ENCODE measurements at places on chromosomes 6 and 20.

- DNase-seq = no peak
These were observed 24.0 kb downstream of the PBOV1 start for GRCh38 chr6:138194287-138194686.

DNA sequence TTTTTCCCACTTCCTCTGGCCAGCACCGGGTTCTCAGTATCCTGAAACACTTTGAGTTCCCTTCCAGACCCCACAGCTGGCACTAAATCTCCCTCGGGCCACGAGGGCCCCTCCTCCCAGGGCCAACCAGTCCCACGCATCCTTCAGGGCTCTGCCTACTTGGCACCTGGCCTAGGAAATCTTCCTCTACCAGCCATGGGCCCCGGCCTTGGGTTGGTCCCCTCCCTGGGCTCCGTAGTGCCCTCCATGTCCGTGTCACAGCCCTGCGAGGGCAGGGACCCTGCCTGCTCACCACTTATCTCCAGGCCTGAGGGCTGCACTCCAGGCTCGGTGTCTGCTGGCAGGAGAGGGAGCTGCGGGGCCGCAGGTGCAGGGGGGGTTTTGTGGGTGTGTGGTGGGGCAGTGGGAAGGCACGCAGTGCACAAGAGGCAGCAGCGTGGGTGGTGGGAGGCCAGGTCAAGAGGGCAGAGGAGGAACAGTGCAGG is 48.8 kb upstream of the CDH22 start:
- DNase-seq = no peak

- DNase-seq = no peak
These were observed 125.1 kb upstream of the NXT1 start for GRCh38 chr20:23225407-23226060.

DNA sequence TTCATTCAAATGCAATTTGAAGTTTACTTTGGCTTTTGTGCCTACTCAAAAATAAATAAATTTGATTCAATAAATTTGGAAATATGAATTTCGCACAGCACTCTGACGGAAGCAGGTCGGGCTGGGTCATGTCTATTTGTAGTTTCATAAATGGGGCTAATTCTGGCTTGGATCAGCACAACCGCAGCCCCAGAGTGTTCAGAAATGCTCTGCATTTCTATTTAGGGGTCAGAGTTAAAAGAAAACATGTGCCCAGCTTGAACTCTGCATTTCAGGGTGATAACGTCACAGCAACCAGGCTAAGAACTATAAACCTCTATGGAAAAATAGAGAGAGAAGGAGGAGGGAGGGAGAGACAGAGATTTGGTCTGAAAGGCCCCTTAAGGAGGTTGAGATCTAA is 480.9 kb upstream of the NOX3 start:
- no peak for DNase-seq

- DNase-seq = no peak
These were observed 101.0 kb upstream of the VSTM2L start for GRCh38 chr20:37801921-37802320.

DNA sequence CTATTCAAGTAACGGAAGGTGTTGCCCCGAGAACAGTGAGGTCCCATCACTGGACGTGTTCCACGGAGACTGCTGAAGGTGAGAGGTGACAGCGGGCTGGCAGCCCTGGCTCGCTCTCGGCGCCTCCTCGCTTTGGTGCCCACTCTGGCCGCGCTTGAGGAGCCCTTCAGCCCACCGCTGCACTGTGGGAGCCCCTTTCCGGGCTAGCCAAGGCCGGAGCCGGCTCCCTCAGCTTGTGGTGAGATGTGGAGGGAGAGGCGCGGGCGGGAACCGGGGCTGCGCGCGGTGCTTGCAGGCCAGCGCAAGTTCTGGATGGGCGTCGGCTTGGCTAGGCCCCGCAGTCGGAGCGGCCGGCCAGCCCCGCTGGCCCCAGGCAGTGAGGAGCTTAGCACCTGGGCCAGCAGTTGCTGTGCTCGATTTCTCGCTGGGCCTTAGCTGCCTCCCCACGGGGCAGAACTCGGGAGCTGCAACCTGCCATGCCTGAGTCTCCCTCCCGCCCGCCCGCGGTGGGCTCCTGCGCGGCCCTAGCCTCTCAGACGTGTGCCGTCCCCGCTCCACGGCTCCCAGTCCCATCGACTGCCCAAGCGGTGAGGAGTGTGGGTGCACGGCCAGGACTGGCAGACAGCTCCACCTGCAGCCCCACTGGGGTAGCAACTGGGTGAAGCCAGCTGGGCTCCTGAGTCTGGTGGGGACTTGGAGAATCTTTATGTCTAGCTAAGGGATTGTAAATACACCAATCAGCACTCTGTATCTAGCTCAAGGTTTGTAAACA is 77.6 kb downstream of the RNF182 start:
- no peak for DNase-seq

DNA sequence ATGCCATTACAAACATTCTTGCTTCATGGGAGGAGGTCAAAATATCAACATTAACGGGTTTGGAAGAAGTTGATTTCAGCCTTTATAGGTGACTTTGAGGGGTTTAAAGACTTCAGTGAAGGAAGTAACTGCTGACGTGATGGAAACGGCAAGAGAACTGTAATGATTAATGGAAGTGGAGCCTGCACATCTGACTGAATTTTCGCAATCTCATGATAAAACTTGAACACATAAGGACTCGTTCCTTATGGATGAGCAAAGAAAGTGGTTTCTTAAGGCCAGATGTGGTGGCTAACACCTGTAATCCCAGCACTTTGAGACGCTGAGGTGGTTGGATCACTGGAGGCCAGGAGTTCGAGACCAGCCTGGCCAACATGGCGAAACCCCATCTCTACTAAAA is 226.1 kb downstream of the BCAS1 start:
- no peak for DNase-seq

GRCh38 chr20:60473211-60473610 is 515.0 kb downstream of the CDH26 start:
- no peak for DNase-seq

- peak; percentile 43 for DNase-seq
These were observed 296.5 kb downstream of the THBS2 start for GRCh38 chr6:168956884-168957730.

DNA sequence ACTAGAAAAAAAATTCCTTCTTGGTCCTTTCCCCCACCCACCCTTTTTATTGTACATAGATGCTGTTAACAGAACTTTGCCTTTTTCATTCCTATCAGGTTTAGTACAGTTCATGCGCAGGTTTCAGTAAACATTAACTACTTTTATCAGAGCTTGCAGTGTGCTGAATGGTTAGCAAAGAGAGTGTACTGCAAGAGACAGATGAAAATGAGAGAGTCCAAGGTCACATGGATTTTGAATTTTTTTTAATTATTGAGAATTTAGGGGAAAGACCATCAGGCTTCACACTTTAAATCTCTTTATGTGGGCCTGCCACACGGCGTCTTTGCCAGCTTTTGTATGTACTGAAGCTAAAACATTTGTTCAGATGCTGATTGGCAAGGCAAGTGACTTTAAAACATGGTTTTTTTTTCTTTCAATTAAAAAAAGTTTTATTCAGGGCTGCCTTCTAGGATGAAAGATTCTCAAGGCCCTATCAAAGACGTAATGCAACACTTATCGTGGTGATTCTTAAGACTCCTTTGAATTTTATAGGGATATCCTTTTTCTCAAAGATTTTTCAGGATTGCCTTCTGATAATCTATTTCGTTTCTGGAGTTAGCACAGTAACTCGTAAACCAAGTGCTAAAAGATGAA is 32.2 kb downstream of the RREB1 start:
- DNase-seq = peak; percentile 24

DNA sequence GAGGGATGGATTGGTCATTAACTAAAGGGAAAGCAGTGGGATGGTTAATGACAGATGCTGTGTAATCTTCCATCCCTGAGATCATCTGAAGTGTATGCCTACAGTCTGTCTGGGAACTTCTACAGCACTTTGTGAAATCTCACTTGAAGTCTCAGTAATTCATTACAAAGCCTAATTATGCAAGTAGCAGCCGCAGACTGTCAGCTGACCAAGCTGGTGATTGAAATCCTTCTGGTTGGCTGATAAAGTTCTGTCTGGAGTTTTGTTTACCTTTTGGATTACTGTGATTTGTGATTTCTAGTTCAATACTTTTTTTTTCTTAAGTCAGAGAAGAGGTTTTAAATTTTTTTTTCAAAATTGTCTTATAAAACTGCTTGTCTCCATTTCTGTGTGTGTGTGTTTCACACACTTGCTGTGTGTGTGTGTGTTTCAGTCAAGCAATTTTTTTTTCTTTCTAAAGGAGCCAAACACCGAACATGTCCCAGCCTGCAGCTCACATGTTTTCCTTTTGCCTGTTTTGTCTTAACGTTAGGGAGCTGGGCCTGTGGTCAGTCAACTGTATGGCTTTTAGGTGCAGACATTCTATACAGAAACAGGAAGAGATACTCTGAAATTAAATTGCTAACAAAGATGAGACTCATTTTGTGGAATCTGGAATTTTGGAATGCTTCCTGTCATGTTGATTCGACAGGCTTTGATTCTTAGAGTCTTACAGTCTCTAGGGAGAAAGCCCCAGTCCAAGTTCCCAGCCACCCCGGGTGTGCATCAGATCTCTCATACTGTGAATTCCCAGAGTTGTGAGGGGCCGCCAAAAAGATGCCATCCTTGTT is 28.5 kb upstream of the ADGRF4 start:
- DNase-seq = peak; percentile 62

- no peak for DNase-seq
These were observed 208.0 kb upstream of the EXOC2 start for GRCh38 chr6:900716-901605.

DNA sequence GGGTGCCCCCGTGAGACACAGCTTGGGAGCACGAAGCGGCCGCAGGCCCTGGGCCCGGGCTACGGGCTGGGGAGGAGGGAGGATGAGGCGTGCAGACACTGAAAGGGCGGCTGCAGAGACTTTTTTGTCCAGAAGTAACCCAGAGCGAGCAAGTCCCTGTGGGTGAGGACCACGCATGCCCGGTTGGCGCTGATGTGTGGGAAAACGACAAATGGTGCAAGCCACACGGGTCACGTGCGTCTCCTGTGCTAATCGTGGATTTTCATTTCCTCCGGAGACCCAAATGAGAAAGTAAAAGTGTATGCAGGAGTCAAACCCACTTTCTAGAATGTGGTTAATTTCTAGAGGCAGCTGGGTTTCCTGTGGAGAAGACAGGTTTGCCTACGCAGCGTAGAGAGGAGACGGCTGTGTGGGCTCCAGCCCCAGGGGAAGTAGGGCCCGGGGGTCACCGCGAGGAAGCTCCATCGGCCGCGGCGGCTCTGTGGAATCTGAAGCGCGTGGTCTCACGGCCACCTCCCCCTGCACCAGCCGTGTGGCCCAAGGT is 19.0 kb downstream of the DLL1 start:
- DNase-seq = no peak

- peak; percentile 27 for DNase-seq
These were observed 8.8 kb downstream of the RAET1L start for GRCh38 chr6:150016324-150017185.

- peak; percentile 25 for DNase-seq
These were observed 25.1 kb downstream of the MYBL2 start for GRCh38 chr20:43691928-43692524.

DNA sequence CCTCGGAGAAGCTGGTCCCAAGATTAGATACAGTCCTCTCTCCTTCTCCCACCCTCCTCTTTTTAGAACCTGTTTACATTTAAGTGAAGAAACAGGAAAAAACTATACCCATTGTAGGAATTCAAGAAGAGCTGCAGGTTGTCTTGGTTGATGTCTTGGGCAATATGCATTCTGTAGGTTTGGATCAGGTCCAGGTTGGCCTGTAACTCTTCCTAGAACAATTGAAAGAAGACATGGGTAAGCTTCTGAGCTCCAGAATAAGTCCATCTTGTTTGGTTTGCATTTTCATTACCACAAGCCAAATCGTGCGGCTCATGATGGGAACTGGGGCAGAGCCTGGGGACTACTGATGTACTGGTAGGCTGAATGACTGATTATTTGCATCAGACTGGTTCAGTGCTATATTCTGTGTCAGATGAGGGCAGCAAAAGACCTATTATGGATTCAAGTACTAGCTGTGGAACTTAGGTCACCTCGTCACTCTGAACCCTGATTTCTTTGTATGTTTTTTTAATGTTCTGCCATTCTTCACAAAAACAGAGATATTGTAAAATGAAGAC is 20.3 kb upstream of the SLA2 start:
- DNase-seq = no peak

GRCh38 chr6:109096208-109096607 is 901 bp downstream of the CEP57L1 start:
- no peak for DNase-seq

GRCh38 chr6:31659649-31660380 is 763 bp downstream of the C6orf47 start:
- peak; percentile 30 for DNase-seq

DNA sequence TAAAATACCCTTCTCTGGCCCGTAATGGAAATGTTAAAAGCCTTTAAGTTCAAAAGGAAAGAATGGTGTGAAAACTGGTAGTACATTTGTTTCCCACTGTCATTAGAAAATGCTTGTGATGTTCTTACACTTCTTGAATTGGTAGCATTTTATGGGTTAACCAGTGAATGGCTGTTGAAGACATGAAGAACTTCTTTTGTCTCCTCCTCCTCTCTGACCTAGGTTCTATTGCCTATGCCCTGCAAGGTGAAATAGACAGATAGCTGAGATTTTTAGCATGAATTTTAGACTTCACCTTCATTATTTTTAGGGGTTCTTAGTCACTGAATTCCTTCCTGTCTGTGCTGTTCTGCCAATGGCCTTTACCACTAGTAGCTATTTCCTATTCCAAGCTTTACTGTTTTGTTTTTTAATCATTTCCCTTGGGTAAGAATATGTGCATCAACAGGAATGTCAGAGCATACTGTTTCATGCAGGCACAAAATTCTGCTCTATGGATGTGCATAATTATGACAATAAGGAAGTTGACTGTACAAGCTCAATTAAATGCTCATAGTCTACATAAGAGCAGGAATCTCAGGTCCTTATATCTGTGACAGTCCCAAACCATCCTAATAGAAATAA is 4.9 kb downstream of the TNFAIP3 start:
- no peak for DNase-seq

GRCh38 chr20:25271486-25272222 is 23.8 kb downstream of the PYGB start:
- no peak for DNase-seq

- DNase-seq = no peak
These were observed 43.8 kb downstream of the EYA2 start for GRCh38 chr20:46938434-46938833.

- DNase-seq = no peak
These were observed 155.2 kb downstream of the NFATC2 start for GRCh38 chr20:51387125-51387875.

- DNase-seq = no peak
These were observed 58.7 kb upstream of the SLC2A12 start for GRCh38 chr6:134111062-134111677.

DNA sequence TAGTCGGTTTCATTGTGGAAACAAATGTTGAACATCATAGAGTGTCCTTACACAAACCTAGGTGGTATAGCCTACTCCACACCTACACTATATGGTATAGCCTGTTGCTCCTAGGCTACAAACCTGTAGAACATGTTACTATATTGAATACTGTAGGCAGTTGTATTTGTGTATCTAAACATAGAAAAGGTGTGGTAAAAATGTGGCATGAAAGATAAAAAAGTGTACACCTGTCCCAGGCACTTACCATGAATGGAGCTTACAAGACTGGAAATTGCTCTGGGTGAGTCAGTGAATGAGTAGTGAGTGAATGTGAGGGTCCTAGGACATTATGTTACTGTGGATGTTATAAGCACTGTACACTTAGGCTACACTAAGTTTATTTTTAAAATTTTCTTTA is 103.0 kb downstream of the ZFAND3 start:
- no peak for DNase-seq

- no peak for DNase-seq
These were observed 3.1 kb upstream of the MAP7 start for GRCh38 chr6:136553166-136553787.

- DNase-seq = no peak
These were observed 8.5 kb upstream of the MRPS10 start for GRCh38 chr6:42226161-42226611.
